ENCODE measurements at places on chromosomes 12 and 14.

DNA sequence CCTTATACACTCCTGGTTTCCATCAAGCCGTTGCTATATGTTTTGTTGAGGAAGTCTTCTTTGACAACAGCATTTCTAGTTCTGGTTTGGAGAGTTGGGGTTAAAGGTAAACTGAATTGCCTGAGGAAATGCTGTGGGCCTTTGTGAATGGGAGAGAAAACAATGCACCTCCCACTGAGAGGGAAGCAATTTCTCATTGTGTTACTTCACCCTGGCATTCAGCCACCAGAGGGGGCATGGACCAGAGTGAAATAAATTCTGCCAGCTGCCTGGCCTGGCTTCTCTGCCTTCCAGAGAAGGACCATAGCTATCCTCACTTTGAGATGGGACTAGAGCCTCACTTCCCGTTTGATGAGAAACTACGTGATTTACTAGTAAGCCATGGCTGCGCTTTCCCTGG, 475.3 kb downstream of the EGLN3 start:
- DNase-seq: no peak

DNA sequence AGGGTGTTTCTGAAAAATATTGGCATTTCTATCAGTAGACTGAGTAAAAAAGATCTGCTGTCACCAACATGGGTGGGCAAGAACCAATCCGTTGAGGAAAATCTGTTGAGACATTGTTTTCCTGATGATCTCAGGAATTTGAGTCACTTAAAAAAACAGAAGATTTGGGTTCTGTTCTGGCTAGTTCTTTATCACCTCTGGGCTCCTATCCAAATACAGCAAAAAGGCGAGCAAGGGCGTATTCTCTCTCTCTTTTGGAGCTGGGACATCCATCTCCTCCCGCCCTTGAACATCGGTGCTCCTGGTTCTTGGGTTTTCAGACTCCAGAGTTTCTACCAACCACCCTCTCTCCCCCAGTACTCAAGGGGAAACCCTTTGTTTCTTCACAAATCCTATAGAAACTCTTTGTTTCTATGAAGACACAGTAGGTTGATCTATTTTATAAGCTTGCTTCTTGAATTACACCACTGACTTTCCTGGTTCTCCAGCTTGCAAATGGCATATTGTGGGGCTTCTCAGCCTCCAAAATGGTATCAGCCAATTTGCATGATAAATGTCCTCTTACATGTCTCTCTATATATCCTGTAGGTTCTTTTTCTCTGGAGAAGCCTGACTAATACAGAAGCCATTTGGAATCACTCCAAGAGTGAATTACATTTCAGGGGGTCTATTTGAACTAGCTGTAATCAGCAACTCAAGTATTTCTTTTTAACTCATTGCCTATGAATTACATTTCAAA, 263.9 kb upstream of the TMTC1 start:
- DNase-seq: no peak

DNA sequence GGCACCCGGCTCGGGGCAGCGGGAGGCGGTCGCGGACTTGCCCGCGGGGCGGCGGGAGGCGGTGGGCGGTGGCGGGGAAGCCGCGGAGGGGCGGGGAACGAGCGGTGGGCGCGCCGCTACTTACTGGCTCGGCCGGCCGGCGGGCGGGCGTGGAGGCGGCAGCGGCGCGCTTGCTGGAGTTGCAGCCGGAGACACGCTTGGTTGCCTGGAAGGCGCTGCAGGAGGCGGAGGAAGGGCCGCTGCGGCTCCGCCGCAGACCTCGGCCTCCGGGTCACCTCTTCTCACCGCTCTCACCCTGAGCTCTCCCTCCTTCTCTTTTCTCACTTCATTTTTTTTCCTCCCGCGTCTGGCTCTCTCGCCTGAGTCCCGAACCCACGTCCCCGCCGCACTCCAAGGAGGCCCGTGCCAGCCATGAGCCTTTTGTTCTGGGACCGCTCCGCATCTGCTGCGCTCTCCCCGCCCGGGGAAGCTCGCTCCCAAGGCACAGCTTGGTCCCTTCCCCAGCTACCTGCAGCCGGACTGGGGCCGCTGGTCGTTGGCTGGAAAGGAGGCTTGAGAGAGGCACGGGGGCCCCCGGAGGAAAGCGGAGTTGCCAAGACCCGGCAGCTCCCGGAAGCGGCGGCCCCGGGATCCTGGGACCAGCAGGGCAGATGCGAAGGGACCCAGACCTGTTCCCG, 592 bp upstream of the KCNK10 start:
- DNase-seq: no peak

DNA sequence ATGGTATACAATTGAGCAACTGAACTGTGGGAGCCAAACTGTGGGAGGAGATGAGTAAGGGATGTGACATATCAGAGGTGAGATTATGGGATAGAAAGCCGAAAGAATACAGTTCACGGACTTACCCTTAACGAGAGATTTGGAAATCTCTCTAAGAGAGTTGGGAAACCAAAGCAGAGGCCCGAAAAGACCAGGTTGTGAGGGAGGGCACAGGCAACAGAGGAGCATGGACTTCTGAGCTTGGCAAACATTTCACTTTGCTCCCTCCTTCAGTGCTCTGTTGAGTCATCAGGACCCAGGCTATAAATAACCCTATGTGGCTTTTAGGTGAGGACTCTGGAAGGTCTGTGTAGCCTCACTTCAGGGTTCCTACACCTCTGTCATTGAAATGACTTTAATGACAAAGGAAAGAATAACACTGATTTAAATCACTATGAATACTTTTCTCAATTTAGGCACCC, 120.6 kb downstream of the TGFB3 start:
- DNase-seq: no peak

DNA sequence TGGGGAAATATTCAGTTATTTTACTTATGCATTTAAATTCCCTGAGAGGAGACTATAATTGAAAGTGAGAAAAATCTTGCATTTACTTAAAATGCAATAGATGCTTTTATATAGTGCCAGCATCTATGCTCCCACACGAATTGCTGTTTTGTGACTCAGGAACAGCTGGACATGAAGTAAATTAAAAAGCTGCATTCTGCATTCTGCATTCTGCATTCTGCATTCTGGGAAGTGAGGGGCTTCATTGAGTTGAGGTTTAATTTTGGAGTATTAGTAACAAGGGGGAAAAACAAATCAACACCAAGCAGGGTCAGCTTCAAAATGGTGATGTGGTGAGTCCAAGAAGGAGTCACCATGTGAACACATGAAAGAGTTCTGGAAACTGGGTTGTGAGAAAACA, 101.2 kb downstream of the C12orf50 start:
- no peak for DNase-seq
